H9 (cell line): ENCODE measurements at places on chromosomes 1 and 21. TPM values are rescaled to one million over a fixed set of nuclear protein-coding genes. Genes with fewer than 3 reads are reported as not detected.

GRCh38 chr1:45953934-45954847, 150.8 kb downstream of the MAST2 start:
- no peaks in the 10 kb centered on the region for H3K27me3 ChIP-seq
- peak overlapping the region; percentile 64 for H3K4me3 ChIP-seq
- H3K4me1 ChIP-seq = peaks cover 6% of the 10 kb centered on the region
- H3K27ac ChIP-seq = no peak overlapping the region
- peak; percentile 46 for DNase-seq

GRCh38 chr1:24027838-24028468, 47.8 kb upstream of the SRSF10 start:
- DNase-seq = no peak
- H3K27ac ChIP-seq = no peak overlapping the region
- 0 out of 3 replicates have a peak, but pooled peaks cover 2% of the 10 kb centered on the region for H3K36me3 ChIP-seq
- H3K4me3 ChIP-seq = no peak overlapping the region
- no peaks in the 10 kb centered on the region for H3K4me1 ChIP-seq

DNA sequence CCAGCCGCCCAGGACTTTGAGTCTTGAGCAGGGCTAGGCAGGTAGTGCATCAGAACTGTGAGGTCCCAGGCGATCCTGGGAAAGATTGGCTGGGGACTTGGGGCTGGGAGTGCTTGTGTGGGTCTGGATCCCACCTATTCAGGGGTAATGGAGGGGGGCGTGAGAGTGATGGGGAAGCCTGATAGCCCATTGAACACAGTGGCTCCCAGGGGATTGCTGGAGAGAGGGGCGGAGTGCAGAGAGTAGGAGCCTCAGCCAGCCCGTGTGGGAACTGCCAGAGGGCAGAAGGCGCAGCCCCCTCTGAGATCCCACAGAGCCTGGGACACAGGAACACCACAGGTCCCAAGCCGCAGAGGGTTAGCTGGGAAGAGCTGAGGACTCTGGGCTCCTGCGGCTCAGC, 19.3 kb upstream of the PDZK1IP1 start:
- H3K36me3 ChIP-seq = no peaks in the 10 kb centered on the region
- DNase-seq = no peak
- H3K4me1 ChIP-seq = peaks cover 2% of the 10 kb centered on the region; the same call in 1 of the 2 replicates
- no peak overlapping the region for H3K27ac ChIP-seq

Gene RBM11
- 1.7 and 2.8 TPM in 2 replicates for total RNA-seq

Gene SERTAD4
- total RNA-seq = 3.9 and 5.0 TPM in 2 replicates

GRCh38 chr1:55441489-55441888, 226.3 kb upstream of the USP24 start:
- H3K27ac ChIP-seq = no peak overlapping the region
- H3K36me3 ChIP-seq = no peaks in the 10 kb centered on the region
- H3K27me3 ChIP-seq = no peaks in the 10 kb centered on the region
- DNase-seq = no peak
- H3K4me1 ChIP-seq = no peaks in the 10 kb centered on the region
- no peak overlapping the region for H3K4me3 ChIP-seq
